Kidney (tissue), 22 donors: ENCODE measurements at places on chromosomes 3 and 15. TPM values are rescaled to one million over a fixed set of nuclear protein-coding genes. Genes with fewer than 3 reads are reported as not detected.

PLA2G4E gene
- total RNA-seq = not detected

TTLL13 gene
- total RNA-seq = 0.54 TPM

FOXL2 gene
- total RNA-seq = not detected

HRG gene
- total RNA-seq = 0.35 TPM

MEF2A gene
- total RNA-seq = 82.2 TPM

TMEM40 gene
- not detected for total RNA-seq

FBXL2 gene
- total RNA-seq = 18.3 TPM

HAPLN3 gene
- total RNA-seq = 11.2 TPM

CLRN1 gene
- not detected for total RNA-seq

ARPP21 gene
- 0.44 TPM for total RNA-seq

- peak; percentile 27 for DNase-seq
- H3K27ac ChIP-seq = no peak overlapping the region
- no peaks in the 10 kb centered on the region for H3K36me3 ChIP-seq
- no peaks in the 10 kb centered on the region for H3K4me1 ChIP-seq
- no peak overlapping the region for H3K4me3 ChIP-seq
These were observed 31.4 kb upstream of the ZBTB38 start for GRCh38 chr3:141336672-141337522.

GRCh38 chr3:134685929-134686802 lies 35.3 kb upstream of the KY start:
- H3K36me3 ChIP-seq = no peaks in the 10 kb centered on the region
- no peaks in the 10 kb centered on the region for H3K4me1 ChIP-seq
- H3K27me3 ChIP-seq = no peaks in the 10 kb centered on the region
- DNase-seq = peak; percentile 41
- H3K4me3 ChIP-seq = no peak overlapping the region

- H3K4me1 ChIP-seq = no peaks in the 10 kb centered on the region
- H3K36me3 ChIP-seq = no peaks in the 10 kb centered on the region
- no peaks in the 10 kb centered on the region for H3K27me3 ChIP-seq
- H3K4me3 ChIP-seq = no peak overlapping the region
- DNase-seq = no peak
These were observed 339.9 kb upstream of the DPH6 start for GRCh38 chr15:35885870-35886269.

DNA sequence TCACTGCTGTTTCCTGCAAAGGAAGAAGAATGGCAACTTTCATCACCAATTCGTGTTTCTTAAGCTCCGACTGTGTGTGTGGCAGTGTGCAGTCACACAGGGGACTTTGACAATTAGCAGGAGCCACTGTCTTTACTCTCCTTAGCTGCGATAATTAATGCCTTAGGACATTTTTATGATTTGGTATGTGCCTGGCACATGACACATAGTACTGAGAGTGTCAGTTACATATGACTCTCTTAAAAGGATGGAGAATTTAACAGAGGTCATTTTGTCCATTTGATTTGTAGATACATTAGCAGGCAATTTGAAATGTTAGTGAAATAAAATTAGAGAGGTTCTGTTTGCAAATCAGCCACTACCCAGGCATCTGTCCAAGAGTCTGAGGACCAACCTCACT lies 128.9 kb upstream of the VEPH1 start:
- H3K27ac ChIP-seq = no peak overlapping the region
- H3K4me1 ChIP-seq = no peaks in the 10 kb centered on the region
- DNase-seq = peak; percentile 24
- H3K27me3 ChIP-seq = no peaks in the 10 kb centered on the region
- no peak overlapping the region for H3K4me3 ChIP-seq

GRCh38 chr15:67946701-67947100 lies 106.9 kb upstream of the RNU6-1 start:
- peak; percentile 85 for DNase-seq
- H3K36me3 ChIP-seq = no peaks in the 10 kb centered on the region
- no peak overlapping the region for H3K27ac ChIP-seq
- H3K4me1 ChIP-seq = no peaks in the 10 kb centered on the region

- peak overlapping the region; percentile 86 for H3K27ac ChIP-seq
- H3K36me3 ChIP-seq = no peaks in the 10 kb centered on the region
- no peak for DNase-seq
- H3K4me1 ChIP-seq = peaks cover 7% of the 10 kb centered on the region
These were observed 133.9 kb downstream of the MYLK start for GRCh38 chr3:123750209-123750608.

- H3K27ac ChIP-seq = no peak overlapping the region
- no peak for DNase-seq
- H3K27me3 ChIP-seq = no peaks in the 10 kb centered on the region
- no peak overlapping the region for H3K4me3 ChIP-seq
- peaks cover 3% of the 10 kb centered on the region for H3K4me1 ChIP-seq
These were observed 9.8 kb downstream of the CMTM6 start for GRCh38 chr3:32492684-32493436.

- H3K27ac ChIP-seq = peak overlapping the region; percentile 32
- H3K4me1 ChIP-seq = peaks cover 4% of the 10 kb centered on the region
- DNase-seq = peak; percentile 60
These were observed 25.1 kb downstream of the DTWD1 start for GRCh38 chr15:49645941-49646340.

- H3K36me3 ChIP-seq = no peaks in the 10 kb centered on the region
- no peaks in the 10 kb centered on the region for H3K4me1 ChIP-seq
- DNase-seq = no peak
These were observed 208.1 kb downstream of the MINAR1 start for GRCh38 chr15:79640206-79640605.

- H3K4me1 ChIP-seq = no peaks in the 10 kb centered on the region
- H3K27ac ChIP-seq = no peak overlapping the region
- H3K36me3 ChIP-seq = no peaks in the 10 kb centered on the region
These were observed 7.8 kb upstream of the NUP210 start for GRCh38 chr3:13427662-13428603.

DNA sequence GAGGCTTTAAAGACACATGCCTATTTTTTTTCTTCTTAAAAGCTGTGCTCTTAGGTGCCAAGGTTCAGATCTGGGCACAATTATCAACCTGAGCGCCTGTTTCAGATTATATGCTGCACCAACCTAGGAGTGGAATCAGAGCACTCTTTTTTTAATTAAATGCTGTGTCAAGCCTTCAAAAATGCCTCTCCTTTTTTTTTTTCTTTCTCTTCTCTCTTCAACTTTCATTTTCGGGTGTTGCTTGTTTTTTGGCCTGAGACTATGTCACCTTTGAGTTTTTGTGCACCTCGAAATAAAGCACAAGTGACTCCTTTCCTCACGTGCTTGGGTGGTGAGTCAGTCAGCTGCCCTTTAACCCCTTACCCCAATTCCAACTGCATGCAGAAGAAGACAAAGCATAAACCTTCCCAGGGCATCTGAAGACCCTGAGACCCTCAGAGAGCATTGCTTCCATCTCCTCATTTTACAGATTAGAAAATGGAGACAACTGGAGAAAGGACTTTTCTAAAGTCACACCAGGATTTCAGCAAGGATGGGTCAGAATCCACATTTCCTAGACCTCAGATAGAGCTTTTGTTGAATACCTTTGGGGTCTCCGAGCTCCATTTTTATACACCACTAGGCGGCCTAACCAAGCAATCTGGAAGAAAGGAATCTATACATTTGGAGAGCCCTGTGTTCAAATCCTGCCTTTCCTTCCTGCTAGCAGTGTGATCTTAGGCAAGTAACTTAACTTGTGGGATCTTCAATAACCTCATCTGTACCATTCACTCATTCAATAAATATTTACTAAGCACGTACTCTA lies 631 bp upstream of the PRICKLE2 start:
- peak overlapping the region; percentile 65 for H3K4me3 ChIP-seq
- no peaks in the 10 kb centered on the region for H3K36me3 ChIP-seq
- H3K27ac ChIP-seq = peak overlapping the region; percentile 82
- no peaks in the 10 kb centered on the region for H3K27me3 ChIP-seq

DNA sequence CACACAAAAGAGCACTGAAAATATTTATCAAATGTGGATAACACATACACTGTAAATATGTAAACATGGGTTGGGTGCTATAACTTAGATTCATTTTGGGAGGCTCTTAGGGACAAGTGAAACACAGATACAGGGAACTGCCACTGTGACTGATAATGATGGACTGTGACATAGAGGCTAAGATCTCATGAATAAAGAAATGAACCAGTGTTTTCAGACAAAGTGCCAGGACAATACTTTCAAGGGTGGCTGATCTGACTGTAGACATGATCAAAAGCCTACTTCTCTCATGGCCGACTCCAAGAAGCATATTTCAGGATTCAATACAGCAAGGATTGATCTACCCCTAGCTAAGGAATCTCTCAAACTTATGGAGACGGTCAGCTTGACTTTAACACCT lies 353.8 kb downstream of the FGF12 start:
- H3K4me3 ChIP-seq = no peak overlapping the region
- DNase-seq = no peak
- H3K4me1 ChIP-seq = no peaks in the 10 kb centered on the region
- no peaks in the 10 kb centered on the region for H3K27me3 ChIP-seq
- H3K36me3 ChIP-seq = no peaks in the 10 kb centered on the region

DNA sequence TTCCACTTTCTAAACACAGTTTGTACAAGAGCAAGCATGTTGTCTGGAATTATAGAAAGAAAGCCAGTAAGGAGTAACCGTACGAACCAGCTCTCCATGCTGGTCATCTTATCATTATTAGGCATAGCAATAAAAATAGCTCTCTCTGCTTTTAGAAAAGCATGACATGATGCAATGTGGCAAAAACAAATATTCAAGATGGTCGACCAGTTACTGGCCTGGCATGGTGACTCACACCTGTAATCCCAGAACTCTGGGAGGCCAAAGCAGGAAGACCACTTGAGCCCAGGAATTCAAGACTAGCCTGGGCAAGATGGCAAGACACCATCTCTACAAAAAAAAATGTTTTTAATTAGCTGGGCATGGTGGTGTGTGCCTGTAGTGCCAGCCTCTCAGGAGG lies 2.6 kb upstream of the MAP4 start:
- no peaks in the 10 kb centered on the region for H3K27me3 ChIP-seq
- H3K4me3 ChIP-seq = no peak overlapping the region
- DNase-seq = no peak

DNA sequence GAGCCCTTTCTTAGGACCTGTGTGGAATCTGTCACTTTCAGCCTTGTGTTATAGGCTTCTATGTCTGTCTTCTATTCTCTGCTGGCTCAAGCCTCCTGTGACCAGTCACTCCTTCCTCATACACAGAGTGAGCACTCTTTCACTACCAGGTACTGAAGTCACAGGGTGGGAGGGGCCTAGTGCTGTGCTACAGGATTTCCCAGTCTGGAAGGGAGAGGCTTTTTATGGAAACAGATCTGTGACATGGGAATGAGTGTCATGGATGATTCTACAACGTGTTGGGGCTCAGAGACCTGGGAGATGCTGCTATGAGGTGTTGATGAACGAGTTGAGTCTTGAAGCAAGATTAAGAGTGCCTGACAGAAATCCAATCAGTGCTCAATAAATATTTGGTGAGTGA lies 100.5 kb downstream of the PDCD6IP start:
- no peaks in the 10 kb centered on the region for H3K27me3 ChIP-seq
- no peak overlapping the region for H3K27ac ChIP-seq
- H3K4me1 ChIP-seq = no peaks in the 10 kb centered on the region
- DNase-seq = no peak

GRCh38 chr3:9183011-9183410 lies 66.4 kb downstream of the SRGAP3 start:
- DNase-seq = no peak
- H3K4me3 ChIP-seq = no peak overlapping the region
- H3K4me1 ChIP-seq = peaks cover 3% of the 10 kb centered on the region
- H3K27me3 ChIP-seq = no peaks in the 10 kb centered on the region
- no peak overlapping the region for H3K27ac ChIP-seq

- no peaks in the 10 kb centered on the region for H3K4me1 ChIP-seq
- no peak overlapping the region for H3K4me3 ChIP-seq
- no peaks in the 10 kb centered on the region for H3K27me3 ChIP-seq
- no peak overlapping the region for H3K27ac ChIP-seq
- no peak for DNase-seq
- H3K36me3 ChIP-seq = no peaks in the 10 kb centered on the region
These were observed 50.5 kb upstream of the SPSB4 start for GRCh38 chr3:141000686-141001085.

DNA sequence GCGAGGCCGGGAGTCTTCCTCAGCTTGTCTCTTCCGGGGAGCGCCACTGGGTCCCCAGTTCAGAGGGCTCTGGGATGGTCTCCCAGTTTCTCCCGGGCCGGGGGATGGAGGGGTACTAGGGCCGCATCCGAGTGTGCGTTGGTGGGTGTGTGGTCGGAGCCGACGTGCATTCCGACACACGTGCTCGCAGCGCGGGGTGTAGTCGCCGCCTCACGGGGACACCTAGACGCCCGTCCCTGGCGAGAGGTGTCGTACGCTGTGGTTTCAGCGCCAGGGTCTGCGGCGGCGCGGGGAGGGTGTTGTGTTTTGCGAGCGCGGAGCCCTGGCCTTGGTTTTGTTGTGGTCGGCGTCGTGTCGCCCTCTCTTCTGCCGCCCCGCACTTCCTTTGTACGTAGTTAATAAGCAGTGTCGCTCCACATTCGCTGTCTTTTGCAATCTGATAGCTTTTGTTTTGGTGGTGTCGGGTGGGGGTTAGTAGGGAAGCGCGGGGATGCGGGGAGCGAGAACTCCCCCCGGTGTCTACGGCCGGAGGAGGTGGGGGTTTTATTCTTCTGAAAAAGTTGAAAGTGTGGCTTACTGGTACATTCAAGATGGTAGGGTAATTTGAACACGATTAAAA lies 2.2 kb downstream of the IGF1R start:
- no peak for DNase-seq
- H3K4me1 ChIP-seq = peaks cover 12% of the 10 kb centered on the region
- peak overlapping the region; percentile 90 for H3K4me3 ChIP-seq
- no peaks in the 10 kb centered on the region for H3K27me3 ChIP-seq
- H3K27ac ChIP-seq = peak overlapping the region; percentile 91

DNA sequence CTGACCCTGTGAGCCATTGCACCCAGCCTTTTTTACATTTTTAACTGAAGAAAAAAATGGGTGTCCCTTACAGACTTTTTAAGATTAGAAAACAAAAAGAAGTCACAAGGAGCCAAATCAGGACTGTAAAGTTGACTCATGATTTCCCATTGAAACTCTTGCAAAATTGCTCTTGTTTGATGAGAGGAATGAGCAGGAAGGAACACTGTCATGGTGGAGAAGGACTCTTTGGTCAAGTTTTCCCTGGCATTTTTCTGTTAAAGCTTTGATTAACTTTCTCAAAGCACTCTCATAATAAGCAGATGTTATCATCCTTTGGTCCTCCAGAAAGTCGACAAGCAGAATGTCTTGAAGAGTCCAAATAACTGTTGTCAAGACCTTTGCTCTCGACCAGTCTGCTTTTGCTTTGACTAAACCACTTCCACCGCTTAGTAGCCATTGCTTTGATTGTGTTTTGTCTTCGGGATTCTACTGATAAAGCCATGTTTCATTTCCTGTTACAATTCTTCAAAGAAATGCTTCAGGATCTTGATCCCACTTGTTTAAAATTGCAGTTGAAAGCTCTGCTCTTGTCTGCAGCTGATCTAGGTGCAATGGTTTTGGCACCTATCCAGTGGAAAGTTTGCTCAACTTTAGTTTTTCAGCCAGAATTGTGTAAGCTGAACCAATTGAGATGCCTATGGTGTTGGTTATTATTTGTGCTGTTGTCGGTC lies 369.4 kb downstream of the MAGI1 start:
- H3K36me3 ChIP-seq = no peaks in the 10 kb centered on the region
- no peak for DNase-seq
- H3K4me3 ChIP-seq = no peak overlapping the region
- no peak overlapping the region for H3K27ac ChIP-seq
- H3K4me1 ChIP-seq = no peaks in the 10 kb centered on the region

GRCh38 chr15:91679447-91679846 lies 174.1 kb upstream of the SLCO3A1 start:
- H3K4me3 ChIP-seq = no peak overlapping the region
- H3K27ac ChIP-seq = no peak overlapping the region
- H3K36me3 ChIP-seq = no peaks in the 10 kb centered on the region
- DNase-seq = no peak
- no peaks in the 10 kb centered on the region for H3K27me3 ChIP-seq

GRCh38 chr3:185409957-185410356 lies 47.0 kb downstream of the MAP3K13 start:
- no peaks in the 10 kb centered on the region for H3K4me1 ChIP-seq
- no peak for DNase-seq
- H3K27ac ChIP-seq = no peak overlapping the region
- no peaks in the 10 kb centered on the region for H3K36me3 ChIP-seq
